ENCODE measurements at places on chromosomes 11 and 22.

DNA sequence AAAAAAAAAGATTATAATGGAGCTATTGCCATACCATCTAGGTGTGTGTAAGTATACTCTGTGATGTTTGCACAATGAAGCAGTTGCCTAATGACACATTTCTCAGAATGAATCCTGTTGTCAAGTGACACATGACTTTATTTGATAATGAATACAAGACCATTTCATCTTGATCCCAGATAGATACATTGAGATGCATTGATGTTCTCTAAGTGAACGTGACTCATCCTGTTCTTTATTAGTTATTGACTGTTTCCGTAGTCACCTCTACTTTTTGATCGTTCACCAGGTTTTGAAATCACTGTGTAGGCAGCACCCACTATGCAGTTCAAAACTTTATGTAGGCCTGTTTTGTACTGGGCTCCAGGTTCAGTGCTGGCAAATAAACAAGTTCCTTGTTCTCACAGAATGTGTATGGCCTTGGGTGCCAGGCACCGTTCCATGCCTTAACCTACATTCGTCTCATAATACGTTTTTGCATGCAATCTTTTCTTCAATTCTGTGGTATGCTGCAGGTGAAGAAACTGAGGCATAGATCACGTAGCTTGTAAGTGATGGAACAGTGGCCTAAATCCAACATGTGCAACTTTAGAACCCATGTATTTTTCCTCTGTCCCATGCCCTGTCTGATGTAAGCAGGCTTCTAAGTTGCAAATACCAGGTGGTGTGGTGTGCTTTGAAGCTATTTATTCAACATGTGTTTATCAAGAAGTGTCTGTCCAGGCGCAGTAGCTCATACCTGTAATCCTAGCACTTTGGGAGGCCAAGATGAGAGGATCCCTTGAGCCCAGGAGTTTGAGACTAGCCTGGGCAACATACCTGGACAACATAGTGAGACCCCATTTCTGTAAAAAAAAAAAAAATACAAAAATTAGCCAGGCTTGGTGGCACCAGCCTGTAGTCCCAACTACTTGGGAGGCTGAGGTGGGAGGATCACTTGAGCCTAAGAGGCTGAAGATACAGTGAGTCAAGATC, 10.4 kb downstream of the SREBF2 start:
- DNase-seq = no peak

DNA sequence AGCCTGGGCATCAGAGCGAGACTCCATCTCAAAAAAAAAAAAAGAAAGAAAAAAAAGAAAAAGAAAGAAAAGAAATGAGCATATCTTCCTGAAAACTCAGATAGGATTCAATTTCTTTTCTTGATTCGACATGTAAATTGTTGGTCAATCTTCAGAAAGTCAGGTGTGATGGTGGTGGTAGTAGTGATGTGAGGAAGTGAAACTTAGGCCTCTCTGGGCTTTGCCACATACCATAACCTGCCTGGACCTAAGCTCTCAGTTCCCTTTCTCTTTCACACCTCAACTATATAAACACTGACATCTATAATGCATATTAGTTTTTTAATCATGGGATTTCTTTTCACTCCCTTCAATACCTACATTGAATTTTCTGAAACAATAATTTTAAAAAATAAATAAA, 98.0 kb upstream of the TBCEL start:
- no peak for DNase-seq

DNA sequence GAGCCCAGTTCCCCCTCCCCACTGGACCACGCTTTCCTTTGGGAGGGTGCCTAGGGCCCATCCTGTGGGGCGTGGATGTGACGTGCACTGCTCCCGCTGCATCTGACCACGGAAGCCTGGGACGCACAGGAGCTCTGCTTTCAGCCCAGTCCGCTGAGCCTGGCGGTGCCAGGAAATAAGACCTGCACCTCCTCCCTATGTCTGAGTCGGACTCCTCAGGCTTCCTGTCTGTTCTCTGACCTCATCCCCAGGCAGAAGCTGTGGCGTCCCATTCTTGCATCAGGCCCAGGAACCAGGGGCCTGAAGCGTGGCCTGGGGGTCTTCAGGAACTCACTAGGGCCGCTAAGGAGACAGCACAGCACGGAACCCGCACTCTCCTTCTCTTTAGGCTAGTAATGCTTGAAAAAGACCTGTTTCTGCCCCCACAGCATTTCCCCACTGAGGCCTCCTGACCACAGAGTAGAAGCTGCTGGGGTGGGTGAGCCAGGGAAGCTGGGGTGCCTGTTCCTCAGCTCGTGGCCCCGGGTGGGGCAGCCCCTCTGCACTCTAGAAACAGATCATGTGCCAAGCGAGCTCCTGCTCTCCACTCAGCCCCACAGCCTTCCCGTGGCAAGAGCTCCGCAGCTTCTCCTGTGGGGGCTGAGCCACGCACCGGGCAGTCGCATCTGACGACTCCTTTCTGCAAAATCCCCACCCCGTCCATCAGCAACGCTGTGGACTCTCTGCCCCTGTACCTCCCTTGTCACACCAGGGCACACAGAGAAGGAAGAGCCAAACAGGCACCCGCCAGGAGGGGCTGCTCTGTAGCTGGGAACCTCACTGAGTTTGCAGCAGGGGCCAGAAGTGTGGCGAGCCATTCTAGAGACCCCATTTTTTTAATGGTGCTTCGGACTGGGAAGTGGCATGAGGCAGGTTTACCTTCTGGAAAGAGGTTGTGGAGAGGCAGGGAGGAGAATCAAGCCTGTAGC, 22.6 kb downstream of the MOV10L1 start:
- no peak for DNase-seq

DNA sequence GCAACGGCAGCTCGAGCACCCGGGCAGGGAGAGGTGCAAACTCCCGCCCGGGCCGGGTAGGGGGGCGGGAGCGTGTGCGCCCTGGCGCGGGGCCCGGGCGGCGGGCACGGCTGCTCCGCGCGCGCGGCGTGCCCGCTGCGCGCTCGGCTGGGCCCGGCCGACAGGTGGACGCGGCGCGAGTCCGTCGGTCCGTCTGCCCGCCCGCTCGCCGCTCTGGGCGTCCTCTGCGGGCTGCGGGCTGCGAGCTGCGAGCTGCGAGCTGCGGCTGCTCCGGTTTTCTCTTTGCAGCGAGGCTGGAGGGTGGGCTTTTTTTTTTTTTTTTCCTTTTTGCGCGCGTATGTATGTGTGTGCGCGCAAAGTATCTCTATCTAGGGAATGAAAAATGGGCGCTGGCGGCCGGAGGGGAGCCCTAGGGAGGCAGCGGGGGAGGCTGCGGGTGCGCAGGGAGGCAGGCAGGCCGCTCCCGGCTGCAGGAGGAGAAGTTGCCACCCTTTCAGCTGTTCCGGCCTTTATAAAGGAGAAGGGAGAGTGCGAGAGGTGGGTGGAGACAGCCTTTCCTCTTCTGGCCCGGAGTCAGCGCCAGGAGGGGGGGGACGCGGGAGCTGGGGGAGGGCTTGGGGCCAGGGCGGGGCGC, at the start of gene PDGFB:
TSS of gene PDGFB (minus strand) at position 487 of the 634 bp plus-strand sequence. CDS start 1,019 bp downstream, outside the sequence.
- no peak for DNase-seq

GRCh38 chr11:112874980-112875379, 86.2 kb upstream of the NCAM1 start:
- DNase-seq = no peak

- peak; percentile 47 for DNase-seq
Observed at GRCh38 chr11:111426617-111427016, 47.5 kb upstream of the POU2AF1 start.

- no peak for DNase-seq
Observed at GRCh38 chr11:111098091-111098490, 147.4 kb upstream of the POU2AF2 start.

- DNase-seq = no peak
Observed at GRCh38 chr11:123425367-123425766, 4.7 kb upstream of the GRAMD1B start.

GRCh38 chr11:124541204-124541603, 2.2 kb downstream of the OR8B12 start:
- no peak for DNase-seq

GRCh38 chr11:76256448-76256847, 50.1 kb upstream of the WNT11 start:
- DNase-seq = no peak

DNA sequence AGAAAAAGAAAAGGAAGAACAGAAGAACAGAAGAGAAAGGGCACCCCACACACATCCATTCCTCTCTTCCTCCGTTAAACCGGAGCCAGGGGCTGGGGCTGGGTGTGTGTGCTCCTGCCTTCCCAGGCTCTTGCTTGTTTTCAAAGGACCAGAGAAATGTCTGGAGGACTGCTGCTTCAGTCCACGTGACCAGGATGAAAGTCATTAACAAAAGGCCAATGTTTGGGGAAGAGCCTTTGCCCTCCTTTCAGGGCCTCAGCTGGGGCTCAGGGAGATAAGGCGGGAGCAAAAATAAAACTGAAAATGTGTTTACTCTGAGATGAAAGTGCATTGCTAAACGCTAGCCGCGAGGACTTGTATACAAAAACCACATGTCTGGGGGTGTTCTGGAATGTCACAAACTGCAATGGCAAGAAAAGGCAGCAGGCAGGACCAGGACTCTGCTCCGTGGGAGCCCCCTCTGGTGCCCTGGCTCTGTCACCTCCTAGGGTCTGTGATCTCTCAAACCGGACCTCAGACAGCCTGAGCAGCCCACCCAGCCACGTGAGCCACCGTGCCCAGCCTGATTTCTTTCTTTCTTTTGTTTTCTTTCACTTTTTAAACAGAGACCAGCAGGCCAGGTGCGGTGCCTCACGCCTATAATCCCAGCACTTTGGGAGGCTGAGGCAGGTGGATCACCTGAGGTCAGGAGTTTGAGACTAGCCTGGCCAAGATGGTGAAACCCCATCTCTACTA, 31.6 kb upstream of the MYH9 start:
- no peak for DNase-seq

DNA sequence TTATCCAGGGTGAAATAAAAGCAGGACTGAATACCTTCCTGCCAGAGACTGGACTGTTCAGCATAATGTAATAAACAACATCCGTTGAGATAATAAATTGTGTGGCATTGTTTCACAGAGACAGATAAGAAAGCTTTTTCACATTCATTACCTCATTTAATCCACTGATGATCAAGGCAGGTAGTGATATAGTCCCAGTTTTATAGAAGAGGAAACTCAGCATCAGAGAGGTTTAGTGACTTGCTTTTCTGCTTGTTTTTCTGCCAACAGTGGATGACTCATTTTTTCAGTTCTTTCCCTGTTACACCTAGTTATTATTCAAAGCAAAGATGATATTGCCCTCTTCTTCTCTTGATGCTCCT, 4.0 kb downstream of the MYO18B start:
- DNase-seq = no peak

GRCh38 chr22:49402169-49402568, 425.5 kb downstream of the BRD1 start:
- DNase-seq = no peak

GRCh38 chr11:119478711-119479285, 55.8 kb upstream of the THY1 start:
- no peak for DNase-seq

DNA sequence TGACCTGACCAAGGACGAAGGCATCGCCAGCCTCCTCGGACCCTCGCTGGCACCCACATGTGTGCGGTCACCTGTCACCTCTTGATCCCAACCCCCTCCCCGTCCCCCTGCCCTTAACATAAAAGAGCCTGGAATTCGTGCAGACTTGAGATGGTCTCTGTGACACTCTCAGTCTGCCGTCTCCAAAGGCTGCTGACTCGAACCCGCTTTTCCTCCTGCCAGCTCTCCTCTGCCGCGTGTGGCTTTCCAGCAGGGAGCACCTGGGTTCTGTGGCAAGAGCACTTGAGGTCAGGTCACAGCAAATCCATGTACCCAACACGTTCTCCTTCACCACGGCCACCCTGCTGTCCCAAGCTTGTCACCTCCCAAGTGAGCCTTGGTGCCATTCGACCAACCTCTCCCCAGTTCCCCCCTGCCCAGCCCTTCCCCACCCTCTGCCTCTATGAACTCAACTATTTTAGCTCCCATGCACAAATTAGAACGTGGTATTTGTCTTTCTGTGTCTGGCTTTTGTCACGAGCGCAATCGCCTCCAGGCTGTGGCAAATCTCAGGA, 207.6 kb downstream of the BRD1 start:
- DNase-seq = no peak

DNA sequence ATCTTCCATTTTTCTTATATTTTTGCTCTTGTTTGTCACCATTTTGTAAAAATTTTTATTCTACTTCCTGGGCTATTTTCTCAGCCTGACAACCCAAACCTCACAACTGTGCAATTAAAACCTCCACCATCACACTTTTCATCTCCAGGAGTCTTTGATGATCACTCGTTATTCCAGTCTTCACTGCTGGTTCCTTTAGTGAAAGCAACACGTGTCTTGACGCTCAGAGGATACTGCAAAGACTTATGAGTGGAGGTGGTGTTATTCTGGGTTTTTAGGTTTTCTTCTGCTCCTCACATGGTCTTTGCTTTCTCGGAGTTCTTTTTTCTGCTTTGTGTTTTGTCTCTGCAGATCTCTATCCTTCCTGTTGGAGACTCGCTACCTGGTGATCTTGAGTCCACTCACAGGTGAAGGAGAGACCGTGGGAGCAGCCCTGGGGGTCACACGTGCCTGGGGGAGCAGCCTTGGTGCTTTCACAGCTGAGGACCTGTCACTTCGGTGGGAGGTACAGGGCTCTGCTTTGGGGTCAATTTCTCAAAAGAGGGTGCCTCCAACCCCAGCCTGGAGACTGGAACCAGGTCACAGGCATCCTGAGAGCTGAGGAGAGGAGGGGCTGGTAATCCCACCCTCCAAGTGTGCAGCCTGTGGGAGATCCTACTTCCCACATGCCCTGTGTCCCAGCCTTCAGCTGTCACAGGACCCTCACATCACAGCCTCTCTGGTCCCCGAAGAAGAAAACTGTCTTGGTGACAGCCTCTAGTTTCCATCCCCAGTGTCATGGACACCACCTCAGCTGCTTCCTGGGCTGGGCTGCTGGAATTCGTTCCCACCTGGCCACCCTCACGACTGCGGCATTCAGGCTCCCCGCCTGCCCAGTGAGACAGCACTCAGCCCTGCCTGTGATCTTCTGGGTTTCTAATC, 11.0 kb downstream of the SULT4A1 start:
- DNase-seq = no peak
